Nephron progenitor cell (in vitro differentiated cells): ENCODE measurements at places on chromosomes 2 and 18.
A peak's percentile ranks its signal among the peaks of the same experiment; 100 is the strongest.

GRCh38 chr2:176164611-176165369, 7.7 kb downstream of the HOXD3 start:
- DNase-seq: peak; percentile 75

DNA sequence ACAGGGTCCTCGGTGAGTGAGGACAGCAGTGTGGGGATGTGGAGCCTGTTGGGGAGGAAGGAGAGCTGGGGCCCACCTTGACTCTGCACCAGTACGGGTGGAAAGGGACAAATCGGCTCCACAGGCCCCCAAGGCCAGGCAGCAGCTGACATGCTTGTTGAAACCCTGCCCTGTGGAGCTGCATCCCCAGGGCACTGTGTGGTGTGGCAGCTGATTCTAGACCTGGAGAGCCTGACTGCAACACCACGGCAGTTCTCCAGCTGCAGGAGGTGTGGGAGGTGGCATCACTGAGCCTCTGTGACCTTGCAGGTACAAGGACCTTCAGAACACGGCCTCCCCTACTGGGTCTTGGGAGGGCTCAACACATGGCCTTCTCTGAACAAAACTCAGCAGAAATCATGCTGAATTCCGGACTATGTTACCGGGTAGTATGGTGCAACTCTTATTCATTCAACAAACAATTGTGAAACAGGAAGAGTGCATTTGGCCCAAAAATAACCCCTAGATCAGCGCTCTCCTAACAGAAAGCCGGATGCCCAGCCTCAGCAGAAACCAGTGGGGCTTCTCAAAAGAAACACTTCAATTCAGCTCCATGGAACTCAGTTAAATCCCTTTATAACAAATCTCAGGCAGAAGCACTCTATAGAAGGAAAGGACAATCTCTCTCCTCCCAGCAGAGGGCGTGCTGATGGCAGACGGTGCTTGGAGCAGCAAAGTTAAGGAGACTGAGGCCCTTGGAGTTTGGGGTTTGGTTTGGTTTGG, 104.4 kb upstream of the SALL3 start:
- DNase-seq: peak; percentile 41

GRCh38 chr2:7456762-7457161, 539.5 kb downstream of the RNF144A start:
- peak; percentile 26 for DNase-seq

DNA sequence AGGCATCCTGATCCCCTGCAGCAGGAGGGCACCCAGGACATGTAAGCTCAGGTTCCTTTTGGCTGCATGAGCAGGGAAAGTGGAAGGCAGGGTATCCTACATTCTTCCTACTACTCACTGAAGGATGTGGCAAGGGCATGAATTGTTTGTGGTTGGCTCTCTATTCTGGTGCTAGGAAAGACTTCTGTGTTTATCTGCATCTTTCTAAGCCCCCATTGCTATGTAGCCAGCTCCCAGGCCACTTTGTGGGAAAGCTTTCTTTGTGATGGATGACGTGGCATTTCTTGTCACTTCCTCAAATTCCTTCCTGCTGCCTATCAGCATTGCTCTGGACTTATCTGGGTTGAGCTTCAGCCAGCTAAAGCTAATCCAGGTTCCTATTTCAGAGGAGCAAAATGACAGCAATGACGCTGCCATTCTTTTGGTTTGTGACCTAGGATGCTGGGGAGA, 46.2 kb downstream of the MEIS1 start:
- DNase-seq: no peak

GRCh38 chr2:239326831-239327535, 73.8 kb downstream of the HDAC4 start:
- no peak for DNase-seq

- DNase-seq: no peak
Observed at GRCh38 chr18:10148189-10148929, 234.5 kb downstream of the VAPA start.

GRCh38 chr2:196376984-196377877, 205.9 kb upstream of the STK17B start:
- DNase-seq: no peak

DNA sequence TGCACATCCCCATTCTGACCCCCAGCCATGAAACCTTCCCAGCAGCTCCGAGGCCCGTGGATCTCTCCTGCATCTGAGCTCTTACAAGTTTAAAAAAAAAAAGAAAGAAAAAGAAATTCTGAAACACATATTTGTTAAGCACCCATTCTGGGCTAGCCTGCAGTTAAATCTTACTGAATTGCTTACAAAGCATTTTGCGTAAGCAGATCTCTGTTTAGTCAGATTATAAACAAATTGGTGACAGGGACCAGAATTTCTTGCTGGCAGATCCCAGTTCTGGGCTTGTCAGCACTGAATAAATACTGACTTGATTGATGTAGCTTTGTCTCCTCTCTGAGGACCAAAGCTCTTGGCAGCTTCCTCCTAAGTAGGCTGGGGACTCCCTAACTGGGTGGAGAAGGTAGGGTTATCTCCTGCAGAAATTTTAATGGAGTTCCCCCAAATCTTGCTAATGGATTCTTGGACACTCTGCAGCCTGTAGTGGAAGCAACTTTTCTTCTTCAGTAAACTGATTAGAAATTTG, 160.9 kb downstream of the MIB1 start:
- DNase-seq: no peak

DNA sequence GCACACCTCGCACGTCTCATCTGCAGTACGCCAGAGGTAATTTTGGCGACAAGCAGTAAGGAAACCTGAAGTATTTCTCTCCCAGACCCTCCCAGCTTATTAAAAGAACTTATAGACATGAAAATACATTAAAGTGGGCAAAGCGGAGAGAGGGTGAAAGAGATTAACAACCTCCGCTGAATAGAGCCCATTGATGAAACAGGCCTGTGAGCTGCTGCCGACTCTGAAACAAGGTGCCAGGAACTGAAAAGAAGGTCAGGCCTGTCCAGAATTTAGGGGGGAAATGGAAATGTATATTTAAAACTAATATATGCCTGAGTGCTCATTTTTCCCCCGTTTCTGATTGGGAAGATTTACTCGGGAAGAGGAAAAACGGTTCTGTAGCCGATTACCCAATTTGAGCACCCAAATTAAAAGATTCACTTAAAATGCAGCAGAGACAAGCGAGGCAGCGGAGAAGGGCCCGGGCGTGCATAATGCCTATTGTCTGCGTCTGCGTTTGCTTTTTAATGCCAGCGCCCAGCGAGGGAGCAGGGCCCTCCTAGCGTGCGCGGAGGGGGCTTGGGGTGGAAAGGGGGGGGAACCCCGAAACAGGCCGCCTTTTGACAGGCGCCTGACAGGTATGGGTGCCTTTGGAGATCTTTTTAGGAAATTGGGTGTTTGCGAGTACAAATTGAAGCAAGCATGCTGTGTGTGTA, 316.2 kb downstream of the GBX2 start:
- no peak for DNase-seq

DNA sequence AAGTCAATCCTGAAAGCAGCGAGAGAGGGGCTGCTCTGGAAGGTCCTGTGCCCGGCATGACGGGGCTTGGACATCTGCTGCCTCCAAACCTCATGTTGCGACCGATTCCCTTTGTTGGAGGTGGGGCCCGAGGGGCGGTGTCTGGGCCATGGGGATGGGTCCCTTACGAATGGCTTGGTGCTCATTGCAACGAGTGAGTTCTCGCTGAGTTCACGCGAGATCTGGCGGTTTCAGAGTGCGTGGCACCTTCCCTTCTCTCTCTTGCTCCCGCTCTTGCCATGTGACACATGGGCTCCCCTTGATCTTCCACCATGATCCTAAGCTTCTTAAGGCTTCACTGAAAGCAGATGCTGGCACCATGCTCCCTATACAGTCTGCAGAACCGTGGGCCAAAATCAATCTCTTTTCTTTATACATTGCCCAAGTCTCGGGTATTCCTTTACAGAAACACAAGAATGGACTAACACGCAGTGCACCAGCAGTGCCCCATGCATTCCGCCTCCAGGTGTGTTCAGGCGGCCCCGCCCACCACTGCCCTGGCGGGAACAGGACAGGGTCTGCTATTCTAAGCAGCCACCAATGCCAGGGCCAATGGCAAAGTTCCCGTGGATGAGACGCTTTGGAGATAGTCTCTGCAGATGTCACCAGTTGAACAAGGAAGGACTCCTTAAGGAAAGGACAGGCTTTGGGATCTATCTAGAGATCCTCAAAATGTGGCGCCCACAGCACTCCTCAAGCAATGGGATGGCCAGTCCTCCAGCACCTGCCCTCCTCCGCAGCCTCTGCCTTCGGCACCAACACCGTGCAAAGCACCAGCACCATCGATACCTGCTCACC, 63.4 kb downstream of the ZNF516 start:
- DNase-seq: no peak

DNA sequence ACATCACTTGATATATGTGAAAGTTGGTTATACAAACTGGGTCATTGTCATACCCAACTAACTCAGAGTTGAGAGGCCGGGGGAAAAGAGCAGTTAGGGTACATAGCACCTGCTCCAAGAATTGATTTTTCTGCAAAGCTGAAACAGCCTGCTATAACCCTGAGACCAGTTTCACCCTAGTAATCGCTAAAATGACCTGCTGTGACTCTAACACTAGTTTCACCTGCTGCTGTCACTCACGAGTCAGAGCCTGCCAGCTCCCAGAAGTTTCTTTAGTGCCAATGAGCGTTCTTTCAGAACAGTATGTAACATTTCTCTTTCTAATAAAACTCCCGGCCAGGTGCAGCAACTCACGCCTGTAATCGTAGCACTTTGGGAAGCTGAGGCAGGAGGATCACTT, 28.0 kb downstream of the SRSF7 start:
- no peak for DNase-seq

DNA sequence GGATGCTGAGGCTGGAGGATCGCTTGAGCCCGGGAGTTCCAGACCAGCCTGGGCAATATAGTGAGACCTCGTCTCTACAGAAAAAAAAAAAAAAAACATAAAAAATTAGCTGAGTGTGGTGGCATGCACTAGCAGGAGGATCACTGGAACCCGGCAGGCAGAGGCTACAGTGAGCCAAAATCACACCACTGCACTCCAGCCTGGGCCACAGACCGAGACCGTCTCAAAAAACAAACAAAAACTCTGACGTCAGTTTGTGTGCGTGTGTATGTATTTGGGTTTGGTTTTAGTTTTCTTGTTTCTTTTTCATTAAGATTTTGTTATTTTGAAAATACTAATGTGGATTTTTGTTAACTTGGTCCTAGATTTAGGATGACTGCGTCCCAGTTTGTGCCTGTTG, 19.0 kb downstream of the CEP68 start:
- DNase-seq: no peak

DNA sequence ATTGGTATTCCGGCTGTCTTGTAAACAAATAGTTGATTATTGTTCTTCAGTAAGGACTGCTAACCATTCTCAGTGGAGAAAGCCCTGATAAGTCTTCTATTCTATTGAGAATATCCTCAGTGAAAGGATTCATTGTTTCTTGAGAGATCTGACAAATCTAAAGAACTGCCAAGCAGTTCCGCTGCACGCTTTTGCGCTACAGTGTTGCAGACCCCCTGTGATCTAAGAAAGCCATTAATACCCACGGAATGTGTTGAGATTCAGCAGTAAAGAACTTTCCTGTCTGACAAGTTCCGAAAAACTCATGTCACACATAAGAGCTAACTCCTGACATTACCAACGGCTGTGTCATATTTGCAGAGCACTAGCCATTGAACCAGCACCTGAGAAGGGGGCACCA, 63.8 kb downstream of the ZNF236 start:
- DNase-seq: no peak

DNA sequence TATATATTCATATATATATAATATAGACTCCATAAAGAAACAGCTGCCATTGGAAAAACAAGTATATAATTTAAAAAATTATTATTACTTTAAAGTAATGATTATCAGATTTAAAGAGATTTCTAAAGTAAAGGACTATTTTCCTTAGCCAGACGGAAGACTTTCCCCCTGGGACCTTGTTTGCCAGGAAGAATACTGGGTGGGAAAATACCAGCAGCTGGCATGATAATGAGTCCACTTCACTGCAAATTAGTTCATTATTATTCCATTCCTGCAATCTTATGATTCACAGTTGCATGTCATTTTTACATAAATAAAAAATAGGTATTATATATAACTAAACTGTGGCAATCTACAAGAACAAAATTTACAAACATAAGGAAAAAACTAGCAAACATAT, 339.8 kb upstream of the CDH7 start:
- DNase-seq: no peak

- DNase-seq: no peak
Observed at GRCh38 chr2:20182241-20182931, 42.5 kb downstream of the SDC1 start.

DNA sequence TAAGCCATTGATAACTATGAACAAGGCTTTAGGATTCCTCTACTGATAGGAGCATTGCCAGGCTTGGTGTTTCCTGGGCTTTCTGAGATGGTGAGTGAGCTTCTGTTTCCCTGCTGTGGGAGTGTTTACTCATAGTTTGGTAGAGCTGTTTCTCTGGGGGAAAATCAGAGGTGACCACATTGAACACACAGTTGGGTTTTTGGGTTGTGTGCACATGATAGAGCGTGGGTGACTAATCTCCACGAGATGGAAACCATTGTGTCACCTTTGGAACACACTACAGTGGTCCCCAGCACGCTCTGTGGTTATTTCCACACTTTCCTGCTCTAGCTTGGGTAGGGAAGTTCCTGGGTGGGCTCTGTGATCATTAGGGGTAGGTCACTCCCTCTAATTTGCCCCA, 5.4 kb downstream of the IL1R1 start:
- no peak for DNase-seq

DNA sequence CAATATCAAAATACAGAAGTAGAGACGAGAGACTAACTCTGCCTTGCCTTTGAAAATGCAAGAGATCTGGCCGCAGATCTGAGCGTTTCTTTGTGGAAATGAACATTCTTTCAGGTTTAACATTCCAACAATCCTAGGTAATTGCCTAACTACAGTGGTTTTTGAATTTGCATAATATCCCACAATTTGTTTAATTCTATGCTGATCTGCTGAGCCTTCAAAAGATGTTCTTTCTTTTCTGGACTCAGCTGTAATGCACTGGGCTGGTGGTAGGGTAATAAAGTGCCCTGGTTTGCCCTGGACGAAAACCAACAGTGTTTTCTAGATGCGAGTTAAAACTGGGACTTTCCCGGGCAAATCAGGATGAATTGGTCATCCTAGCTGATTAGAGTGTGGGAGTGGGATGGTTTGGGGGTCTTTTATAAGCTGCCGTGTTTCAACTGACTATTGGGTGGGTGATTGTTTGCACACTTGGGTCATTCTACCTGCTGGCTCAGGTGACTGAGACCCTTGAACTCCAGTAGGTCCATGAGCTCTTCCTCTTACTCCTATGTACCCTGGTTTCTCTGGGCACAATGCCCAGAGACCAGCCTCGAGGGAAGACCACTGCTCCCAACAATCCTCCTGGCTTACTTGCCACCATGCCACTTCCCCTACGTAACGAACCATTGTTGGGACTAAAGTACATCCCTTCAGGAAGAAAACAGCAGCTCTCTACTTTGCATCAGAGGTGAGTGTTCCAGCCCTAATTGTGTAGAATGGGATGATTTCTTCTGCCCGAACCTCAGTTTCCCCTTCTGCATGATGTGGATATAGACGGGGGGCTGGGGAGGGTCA, 3.4 kb upstream of the PAX8 start:
- DNase-seq: no peak

- DNase-seq: no peak
Observed at GRCh38 chr2:120064664-120065063, 51.8 kb downstream of the EPB41L5 start.
